Renal cortical epithelial cell (primary cell): ENCODE measurements at places on chromosomes 4 and X. TPM values are rescaled to one million over a fixed set of nuclear protein-coding genes. Genes with fewer than 3 reads are reported as not detected.

The SPANXC gene
- total RNA-seq, result not detected in 2 replicates

DNA sequence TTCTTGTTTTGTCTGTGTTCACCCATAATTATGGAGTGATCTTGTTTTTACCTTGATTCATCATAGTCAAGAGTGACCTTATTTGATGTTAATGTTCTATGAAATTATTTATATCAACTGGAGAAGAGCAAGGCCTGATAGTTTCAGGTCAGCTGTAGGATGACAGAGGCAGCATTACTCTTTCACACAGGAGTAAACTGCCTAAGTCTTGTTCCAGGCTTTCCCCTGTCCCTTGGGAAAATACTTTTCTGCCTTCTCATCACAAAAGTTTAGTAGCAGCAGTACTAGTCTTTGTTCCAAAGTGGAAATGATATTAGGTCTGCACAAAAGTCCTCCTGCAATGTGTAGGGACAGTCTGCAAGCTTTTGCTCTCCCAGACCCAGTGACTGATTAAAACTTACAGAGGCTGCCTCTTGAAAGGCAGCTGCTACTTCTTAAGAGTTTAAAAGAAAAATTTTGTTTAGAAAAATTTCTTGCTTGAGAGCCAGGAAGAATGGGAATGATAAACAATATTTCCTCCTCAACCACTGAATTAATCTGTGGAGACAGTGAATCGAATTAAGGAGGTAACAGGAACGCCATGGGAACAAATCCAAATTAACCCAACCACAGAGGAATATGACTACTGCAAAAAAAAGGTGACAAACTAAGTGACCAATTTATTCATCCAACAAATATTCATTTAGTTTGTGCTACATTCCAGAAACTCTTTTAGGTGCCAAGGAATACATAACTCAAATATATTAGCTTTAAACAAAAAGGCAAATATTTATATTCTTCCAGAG is 991.4 kb upstream of the PABPC4L start:
- DNase-seq, result no peak

DNA sequence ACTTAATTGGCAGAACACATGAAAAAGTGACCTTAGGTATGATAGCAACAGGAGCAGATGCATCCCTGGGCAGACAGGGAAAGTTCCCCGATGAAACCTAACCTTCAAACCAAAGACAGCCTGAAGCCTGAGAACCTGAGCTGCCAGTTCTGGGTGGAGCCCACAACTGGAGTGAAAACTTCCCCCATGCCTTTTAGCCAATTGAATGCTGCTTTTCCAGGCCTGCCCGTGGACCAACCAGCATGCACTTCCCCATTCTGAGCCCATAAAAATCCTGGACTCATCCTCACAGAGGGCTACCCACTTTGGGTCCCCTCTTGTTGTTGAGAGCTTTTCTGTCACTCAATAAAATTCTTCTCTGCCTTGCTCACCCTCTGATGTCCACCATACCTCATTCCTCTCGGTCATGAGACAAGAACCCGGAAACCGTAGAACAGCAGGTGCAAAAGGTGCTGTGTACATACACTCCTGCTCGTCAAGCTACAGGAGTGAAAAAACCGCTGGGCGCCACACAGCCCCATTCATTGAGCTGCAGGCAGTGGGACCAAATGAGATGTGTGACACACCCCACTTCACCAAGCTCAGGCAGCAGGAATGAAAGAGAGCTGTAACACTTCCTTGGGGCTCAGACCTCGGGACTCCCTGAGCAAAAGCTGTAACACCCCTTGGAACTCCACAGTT is 13.9 kb upstream of the SLC7A11 start:
- no peak for DNase-seq

DNA sequence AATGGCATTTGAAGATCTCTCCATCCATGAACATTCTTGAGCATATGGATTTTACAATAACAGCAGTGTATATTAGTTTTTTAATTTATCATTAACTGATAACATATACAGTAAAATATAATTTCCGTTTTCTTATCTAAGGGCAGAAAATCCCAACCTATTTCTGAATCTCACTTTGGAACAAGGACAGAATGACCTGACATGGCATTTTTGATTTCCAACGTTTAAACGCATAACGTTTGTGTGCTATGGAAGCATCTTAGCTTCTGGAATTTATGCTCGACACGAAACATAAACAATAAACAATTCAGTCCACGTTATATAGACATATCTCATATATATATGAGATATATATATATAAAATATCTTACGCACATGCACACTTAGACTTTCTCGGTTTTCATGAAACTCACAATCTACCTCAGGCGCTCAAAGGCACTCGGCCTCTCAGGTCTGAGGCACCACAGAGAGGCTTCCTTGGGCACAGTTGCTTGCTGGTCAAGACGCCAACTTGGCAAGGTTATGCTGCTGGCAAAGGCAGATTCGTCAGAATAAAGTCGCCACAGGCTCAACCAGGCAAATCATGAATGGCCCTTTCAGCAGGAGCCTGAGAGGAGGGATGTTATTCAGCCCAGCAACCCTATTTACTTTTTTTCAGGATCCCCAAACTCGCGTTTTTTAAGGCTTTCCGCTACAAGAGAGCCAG is 1.0 kb upstream of the UGT8 start:
- DNase-seq, result peak; percentile 32

The SULT1E1 gene
- total RNA-seq, result 0.30 TPM in 1 of 2 replicates, not detected in the other

DNA sequence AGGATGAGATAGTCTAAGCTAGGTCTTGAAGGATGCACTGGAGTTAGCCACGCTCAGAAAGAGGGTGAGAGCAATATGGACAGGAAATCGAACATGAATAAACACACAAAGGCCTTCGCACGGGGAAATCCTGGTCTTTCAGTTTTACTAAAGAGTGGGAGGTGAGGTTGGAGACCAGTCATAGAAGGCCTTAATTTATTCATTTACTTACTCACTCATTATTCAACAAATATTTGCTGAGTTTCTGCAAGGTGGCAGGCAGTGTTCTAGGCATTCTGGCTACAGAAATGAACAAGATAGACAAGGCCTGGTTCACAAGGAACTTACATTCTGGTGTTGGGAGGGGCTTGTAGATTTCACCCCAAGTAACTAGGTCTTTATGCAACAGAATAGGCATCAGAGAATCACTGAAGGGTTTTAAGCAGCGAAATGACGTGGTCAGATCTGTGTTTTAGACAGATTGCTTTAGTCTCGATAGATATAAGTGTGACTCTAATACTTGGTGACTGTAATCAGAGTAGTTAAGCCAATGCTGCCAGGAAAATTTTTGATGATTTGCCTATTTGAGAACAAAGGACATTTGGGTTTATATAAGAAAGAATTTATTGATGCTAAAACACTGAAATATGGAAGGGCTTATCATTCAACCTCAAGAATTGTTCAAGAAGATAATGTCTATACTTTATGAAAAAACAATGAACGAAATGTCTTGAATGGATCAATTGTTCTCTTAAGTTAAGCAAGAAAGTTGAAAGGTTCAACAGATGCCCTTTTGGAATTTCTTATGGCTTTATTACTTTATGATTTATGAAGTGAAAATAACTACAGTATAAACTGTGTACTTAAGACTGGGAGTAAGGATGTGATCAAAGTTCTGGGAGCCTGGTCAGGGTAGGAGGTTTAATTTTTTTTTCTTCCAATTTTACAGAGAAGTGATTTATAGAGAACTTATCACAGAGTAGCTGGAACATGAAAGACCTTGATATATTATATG is 184.4 kb upstream of the CASK start:
- no peak for DNase-seq
